NCI-H2107 (cell line): ENCODE measurements at places on chromosomes 11 and 22.
A peak's percentile ranks its signal among the peaks of the same experiment; 100 is the strongest.

- DNase-seq, result no peak
Measured at GRCh38 chr11:125945011-125945796, 640 bp upstream of the VSIG10L2 start.

- no peak for DNase-seq
Measured at GRCh38 chr11:64743591-64744543, at the start of gene RASGRP2. Gene RASGRP2, minus strand, starts transcription at chr11:64744142. Its CDS starts 1,276 bp downstream, at chr11:64742866.

DNA sequence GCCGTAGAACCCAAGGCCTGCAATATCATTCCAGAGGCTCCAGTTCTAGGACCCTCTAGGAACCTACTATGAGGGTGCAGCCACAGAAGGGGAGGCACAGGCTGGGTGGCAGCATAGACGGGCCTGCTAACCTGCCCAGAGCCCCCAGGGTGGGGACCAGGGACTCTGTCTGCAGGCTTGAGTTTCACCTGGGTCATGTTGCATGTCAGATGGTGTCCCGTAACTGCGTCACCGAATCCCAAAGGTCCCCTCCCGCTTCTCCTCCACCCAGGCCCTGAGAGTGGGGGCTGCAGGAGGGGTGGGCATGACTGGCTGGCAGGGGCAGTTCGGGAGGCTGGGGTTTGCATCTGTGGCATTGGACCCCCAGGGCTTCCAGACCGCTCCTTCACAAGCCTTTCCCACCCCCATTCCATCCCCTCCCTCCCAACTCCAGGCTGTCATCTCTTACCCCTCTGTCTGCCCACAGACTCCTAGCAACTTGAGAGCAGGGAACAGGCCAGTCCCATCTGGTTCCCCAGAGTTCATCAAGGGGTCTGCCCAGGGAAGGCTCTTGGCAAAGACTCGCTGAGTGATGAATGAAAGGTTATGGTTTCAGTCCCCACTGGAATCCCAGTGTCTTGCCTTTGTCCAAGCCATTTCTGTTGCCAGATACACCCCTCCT lies 16.3 kb downstream of the MYO7A start:
- no peak for DNase-seq

DNA sequence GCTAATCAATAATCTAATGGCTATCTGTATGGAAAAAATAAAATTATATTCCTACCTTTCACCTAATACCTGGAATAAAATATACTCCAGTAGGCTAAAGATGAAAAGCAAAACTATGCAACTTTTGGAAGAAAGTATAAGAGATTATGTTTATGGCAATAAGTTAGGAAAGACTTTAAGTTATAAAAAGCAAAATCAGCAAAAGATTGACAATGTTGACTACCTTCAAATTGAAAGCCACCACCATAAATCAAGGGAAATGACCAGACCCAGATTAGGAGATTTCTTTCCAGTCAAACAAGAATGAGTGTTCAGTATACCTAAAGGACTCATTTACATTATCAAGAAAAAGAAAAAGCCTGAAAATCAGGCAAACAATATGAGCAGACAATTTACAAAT lies 159.1 kb upstream of the ZBED5 start:
- no peak for DNase-seq

GRCh38 chr22:39151329-39151975 lies 1.0 kb downstream of the CBX7 start:
- DNase-seq, result no peak

GRCh38 chr11:76234416-76235232 lies 28.3 kb upstream of the WNT11 start:
- DNase-seq, result no peak

DNA sequence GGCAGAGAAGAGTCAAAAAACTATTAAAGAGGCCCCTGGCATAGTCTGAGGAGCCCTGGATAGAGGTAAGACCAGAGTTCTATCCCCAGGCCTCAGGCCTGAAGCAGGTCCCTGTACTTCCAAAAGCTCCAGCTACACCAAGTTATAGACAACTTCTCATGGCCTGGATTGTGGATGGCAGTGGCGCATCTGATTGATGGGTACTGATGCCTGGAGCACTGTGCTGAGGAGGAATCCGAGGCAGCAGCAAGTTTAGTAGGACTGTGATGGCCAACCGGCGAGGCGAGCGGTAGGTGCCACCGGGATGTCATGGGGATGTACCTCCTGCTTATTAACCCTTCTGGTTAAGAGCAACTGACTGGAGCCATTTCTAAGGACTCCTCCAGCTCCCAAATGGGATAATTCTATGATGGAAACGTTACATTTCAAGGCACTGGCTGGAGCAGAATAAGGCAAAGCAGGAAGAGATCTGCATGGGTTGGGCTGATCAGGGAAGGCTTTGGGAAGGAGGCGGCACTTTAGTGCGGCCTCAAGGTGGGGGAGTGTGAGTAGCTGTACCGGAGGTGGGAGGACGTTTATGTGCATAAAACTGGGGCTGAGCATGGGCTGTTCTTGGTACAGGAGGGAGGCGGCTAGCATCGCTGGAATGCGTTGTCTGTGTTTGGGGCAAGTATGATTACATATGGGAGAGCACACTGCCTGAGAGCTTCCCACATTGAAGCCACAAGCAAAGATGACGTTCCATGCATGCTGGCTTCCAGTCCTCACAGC lies 24.2 kb upstream of the JAM3 start:
- no peak for DNase-seq

DNA sequence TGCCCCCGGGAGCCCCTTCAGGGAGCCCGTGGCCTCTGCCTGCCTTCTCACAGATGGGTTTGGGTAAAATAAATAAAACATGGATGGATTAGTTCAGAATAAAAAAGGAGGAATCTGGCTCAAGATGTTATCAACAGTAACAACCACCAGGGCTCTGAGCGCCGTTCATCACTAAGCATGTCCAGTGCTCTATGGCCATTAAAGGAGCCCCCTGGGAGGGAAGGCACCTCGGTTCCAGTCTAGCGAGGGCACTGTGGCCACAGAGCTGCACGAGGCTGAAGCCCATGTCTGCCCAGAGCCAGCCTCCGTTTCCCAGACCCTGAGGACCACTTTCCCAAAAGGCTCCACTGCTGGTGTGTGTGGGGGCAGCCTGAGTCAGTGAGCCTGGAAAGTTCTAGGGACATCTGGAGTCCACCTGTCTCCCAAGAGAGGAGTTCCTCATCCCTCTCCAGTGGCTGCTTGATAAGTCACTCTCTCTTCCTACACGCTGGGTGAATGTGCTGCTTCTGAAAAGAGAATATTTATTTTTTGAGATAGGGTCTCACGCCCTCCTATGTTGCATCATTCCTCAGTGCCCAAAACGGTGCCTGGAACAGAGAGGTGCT lies 614.6 kb downstream of the TBC1D22A start:
- no peak for DNase-seq

DNA sequence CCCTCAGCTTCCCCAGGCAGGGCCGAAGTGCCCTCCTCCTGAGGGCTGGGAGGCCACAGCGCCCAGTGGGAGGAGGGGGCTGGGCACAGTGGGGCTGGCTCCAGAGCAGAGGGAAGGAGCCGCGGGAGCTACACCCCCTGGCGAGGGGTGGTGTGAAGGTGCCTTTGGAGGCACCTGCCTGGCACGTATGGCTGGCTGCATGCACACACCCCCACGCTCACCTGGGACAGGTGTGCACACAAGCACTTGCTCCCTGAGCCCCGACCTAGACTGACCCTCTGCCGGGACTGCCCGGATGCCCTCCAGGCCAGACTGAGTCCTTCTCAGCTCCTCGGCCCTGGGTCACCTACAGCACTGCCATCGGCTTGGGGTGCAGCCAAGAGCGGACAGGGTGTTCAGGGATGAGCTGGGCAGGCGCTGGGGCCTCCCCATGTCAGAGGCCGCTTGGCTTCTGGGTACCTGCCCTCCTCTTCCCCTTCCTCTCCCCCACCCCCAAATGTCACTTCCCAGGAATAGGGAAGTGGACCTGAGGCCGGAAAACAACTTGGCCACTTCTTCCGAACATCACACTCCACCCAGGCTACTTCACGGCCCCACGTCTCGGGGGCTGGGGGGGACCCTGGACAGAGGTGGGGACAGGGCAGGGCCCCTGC lies 7.4 kb upstream of the PIM3 start:
- DNase-seq, result no peak

- DNase-seq, result no peak
Measured at GRCh38 chr11:74000307-74001133, 8.4 kb downstream of the UCP3 start.

DNA sequence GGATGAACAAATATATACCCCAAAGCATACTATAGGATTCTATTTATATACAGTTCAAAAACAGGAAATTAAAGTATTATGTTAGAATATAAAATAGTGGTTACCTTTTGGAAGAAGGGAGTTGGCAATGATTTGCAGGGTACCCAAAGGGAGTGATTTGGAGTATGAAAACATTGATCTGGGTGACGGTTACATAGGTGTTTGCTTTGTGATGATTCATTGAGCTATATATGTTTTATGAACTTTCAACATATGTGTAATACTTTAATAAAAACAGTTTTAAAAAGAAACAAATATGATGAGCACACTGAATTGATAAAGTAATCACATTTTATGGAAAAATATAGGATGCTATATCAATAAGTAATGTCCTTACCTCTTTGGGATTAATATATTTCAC lies 36.0 kb downstream of the C11orf65 start:
- DNase-seq, result no peak

GRCh38 chr11:104094576-104094975 lies 58.1 kb downstream of the DDI1 start:
- no peak for DNase-seq

- no peak for DNase-seq
Measured at GRCh38 chr11:118529584-118530175, 1.3 kb upstream of the TMEM25 start.

GRCh38 chr11:119975561-119976152 lies 162.3 kb downstream of the TRIM29 start:
- DNase-seq, result peak; percentile 35
